CD14-positive monocyte (primary cell): ENCODE measurements at places on chromosomes 2 and 18. TPM values are rescaled to one million over a fixed set of nuclear protein-coding genes. Genes with fewer than 3 reads are reported as not detected.
A peak's percentile ranks its signal among the peaks of the same experiment; 100 is the strongest.

- peak; percentile 37 for DNase-seq
Measured at GRCh38 chr18:46040747-46041104, 31.3 kb downstream of the PSTPIP2 start.

The NR4A2 gene
- 21.6 TPM for polyA plus RNA-seq

DNA sequence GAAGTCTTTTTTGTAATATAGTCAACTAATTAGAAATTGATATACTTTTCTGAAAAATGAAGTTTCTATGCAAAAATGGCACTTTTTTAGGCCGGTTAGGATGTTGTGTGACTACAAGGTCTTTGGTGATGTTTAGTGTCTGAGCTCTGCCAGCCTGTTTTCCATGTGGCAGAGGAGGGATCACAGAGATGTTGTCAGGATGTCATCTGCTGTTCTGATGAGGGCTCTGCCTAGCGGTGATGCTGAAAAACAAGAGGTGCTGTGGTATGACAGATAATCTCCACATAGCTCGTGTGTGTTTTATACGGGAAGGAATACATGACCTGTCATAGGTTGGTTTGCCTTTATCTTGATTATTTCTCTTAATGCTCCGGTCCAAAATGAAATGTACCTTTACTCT lies 12.0 kb upstream of the IAH1 start:
- no peak for DNase-seq

The CAD gene
- polyA plus RNA-seq, result 0.71 TPM

DNA sequence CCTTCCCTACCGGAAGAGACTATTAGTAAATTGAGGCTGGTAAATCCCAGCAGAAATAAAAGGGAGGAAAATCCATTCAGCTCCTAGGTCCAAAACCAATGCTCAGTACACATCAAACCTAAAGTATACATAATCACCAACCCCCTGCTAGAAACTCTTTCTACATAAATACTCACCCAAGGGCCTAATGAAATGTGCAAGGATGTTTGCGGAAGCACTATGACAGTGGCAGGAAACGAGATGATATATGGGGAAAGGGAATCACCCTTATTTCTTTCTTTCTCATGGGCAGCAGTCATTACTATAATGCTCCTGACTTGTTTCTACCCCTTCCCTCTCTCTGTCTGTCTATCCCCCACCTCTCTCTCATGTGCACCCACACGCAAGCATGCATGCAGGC lies 1.3 kb upstream of the SCTR start:
- no peak for DNase-seq

DNA sequence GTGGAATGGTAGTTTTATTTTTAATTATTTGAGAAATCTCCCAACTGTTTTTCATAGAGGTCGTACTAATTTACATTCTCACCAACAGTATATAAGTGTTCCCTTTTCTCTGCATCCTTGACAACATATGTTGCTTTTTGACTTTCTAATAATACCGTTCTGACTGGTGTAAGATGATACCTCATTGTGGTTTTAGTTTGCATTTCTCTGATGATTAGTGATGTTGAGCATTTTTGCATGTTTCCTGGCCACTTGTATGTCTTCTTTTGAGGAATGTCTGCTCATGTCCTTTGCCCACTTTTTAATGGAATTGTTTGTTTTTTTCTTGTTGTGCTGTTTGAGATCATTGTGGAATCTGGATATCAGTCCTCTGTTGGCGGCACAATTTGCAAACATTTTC lies 242.5 kb downstream of the ZNF521 start:
- DNase-seq, result no peak

DNA sequence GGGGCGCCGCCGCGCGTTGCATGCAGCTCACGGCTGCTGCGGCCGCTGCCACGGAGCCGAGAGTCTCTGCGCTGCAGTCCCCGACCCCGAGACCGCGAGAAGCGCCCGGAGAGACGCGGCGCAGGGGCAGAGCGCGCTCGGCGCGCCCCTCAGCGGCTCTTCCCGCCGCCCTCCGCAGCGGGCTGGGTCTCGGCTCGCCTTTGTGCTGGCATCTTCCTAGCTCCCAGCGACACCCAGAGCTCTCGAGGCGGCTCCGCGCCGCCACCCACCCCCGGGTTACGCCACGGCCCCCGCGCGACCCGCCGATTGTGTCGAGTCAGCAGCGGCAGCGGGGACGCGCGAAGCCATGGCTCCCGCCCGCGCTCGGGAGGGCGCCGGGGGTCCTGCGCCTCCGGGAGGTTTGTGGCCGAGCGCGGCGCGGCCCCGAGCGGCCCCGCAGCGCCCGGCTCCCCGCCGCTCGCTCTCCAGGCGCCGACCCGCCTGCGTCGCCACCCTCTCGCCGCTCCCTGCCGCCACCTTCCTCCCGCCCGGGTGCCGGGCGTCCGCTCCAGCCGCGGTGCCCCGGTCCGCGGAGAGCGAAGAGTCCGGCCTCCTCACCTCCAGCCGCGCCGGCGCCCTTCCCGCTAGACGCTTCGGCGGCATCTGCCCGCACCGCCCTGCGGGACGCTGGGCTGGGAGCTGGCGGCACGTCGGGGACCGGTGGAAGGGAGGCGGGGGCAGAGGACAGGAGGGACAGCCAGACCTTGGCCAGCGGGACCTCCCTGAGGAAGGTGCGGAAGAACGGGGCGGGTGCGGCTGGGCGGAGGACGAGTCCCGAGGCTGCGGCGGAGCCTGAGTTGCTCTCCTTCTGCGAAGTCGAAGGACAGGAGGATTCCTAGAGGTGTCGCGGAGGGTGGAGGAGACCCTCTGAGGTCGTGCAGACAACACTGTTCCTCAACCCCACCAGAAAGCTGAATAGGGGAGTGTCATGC lies 46.3 kb upstream of the CCDC150 start:
- no peak for DNase-seq

DNA sequence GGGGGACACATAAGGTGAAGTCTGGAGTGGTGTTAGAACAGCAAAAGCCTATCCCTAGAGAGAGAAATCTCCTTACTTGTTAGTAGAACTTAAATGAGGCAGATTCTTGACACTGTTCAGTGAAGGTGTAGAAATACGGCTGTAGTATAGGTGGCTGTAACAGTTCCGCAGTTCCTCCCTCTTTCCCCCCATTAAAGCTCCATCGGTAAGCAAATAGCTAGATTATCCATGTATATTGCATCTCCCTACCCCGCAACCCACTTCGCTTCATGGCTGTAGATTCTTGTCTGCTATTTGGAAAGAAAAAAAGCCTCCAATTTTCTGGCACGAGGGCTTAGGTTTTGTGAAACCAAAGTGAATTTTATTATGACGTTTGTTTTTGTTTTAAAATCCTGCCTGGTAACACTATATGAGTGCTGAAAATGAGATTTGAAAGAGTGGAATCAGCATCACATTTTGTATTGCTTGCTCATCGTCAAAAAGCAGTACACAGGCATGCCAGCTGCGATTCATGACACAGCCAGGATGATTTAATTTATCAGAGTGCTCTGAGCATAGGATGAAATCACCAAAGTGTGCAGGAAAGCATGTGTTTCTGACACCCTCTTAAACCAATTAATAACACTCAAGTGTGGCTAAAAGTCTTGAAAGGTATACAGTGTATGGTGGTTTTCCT lies 1.4 kb downstream of the FAM171B start:
- DNase-seq, result no peak

GRCh38 chr2:234650911-234651310 lies 154.0 kb upstream of the ARL4C start:
- no peak for DNase-seq

- DNase-seq, result no peak
Measured at GRCh38 chr18:48843162-48843561, 107.6 kb downstream of the SMAD7 start.

DNA sequence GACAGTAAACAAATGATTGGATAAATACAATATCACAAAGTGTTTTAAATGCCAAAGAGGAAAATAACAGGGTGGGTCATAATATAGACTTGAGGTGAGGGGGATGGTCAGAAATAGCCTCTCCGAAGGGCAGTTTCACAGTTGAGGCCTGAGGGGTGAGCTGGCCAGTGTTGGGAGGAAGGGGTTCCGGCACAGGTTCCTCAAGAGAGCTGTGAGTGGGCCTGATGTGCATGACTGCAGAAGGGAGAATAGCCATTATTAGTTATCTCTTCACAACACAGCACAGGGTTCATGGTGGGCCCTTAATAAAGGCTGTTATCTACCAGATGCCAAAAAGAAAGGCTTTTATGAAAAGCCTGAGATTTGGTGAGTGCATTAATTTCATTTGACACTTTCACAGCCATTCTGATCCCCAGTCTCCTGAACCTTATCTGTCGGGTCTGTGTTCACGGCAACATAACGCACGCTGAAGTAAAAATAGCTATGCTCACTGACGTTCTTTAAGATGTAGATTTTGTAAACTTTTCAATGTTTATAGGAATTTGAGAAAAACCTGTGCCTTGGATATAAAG lies 39.6 kb downstream of the POLR1A start:
- DNase-seq, result no peak

- no peak for DNase-seq
Measured at GRCh38 chr2:204027091-204027490, 90.5 kb downstream of the ICOS start.

DNA sequence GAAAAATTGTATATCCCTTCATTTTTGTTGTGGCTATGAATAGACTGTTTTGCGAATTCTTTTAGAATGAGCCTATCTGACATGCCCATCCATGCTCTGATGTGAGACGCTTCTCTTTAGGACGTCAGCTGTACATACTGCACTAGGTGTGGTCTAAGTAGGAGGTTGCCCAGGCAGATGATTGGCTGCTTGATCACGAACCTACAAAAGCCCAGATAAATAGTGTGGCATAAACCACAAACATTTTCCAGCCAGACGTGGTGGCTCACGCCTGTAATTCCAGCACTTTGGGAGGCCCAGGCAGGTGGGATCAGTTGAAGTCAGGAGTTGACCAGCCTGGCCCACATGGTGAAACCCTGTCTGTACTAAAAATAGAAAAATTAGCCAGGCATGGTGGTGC lies 251.8 kb downstream of the AGAP1 start:
- DNase-seq, result no peak

GRCh38 chr2:37005118-37005868 lies 39.0 kb upstream of the STRN start:
- no peak for DNase-seq

The DCC gene
- not detected in 2 replicates for polyA plus RNA-seq

GRCh38 chr2:223619486-223620129 lies 17.4 kb upstream of the SCG2 start:
- DNase-seq, result no peak

The SNED1 gene
- 0.02 TPM for polyA plus RNA-seq

The NEMP2 gene
- 2.5 TPM for polyA plus RNA-seq

The ELOA2 gene
- polyA plus RNA-seq, result not detected in 2 replicates

DNA sequence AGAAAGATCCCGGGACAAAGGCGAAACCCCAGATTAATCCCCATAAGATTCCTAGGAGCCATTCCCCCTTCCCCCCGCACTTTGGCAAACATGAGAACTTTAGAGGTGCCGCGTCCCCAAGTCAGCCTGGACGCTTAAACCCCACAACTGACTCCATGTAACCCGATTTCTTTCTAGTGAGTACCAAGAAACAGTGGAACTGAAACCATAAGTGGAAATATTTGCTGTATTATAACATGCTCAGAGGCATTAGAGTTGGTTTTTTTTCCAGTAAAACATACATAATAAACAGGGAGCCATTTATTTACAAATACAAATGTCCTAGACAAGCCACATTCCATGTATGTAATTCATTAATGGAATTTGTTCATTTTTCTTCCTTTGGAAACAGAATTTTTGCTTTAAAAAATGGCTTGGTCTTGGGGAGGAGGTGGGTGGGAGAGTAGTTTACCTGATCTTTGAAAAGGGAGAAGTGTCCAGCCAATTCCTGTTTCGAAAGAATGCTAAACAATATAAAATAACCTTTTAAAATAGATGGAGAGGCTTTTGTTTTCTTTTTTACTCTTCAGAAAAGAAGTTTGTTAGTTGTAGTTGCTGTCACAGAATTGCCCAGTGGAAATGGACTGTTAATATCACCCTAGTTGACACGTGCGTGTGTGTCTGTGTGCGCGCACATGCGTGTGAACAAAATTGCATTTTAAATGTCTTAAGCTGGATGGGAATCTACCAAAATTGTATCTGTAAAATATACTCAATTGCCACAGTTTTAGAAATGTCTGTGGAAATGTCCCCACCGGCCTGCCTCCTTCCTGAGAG lies 10.6 kb downstream of the POU3F3 start:
- no peak for DNase-seq

DNA sequence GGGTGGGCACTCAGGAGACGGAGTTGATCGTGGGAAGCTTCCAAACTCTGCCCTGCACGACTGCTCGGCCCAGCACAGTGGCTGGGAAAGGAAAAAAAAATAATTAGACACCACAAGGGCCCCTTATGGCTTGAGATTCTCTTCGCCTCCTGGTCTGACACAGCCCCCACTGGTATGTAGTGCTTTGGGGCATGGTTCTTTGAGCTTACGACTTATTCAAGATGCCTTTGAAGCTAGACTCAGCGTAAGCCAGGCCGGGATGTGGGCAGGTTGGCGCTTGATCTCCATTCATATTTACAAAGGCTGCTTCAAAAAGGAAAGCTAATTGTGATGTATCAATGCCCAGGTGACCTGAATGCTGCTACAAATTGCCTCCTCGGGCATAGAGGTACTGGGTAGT lies 50.5 kb downstream of the CXCR4 start:
- no peak for DNase-seq

GRCh38 chr2:186427970-186428369 lies 58.1 kb upstream of the ZC3H15 start:
- DNase-seq, result no peak

DNA sequence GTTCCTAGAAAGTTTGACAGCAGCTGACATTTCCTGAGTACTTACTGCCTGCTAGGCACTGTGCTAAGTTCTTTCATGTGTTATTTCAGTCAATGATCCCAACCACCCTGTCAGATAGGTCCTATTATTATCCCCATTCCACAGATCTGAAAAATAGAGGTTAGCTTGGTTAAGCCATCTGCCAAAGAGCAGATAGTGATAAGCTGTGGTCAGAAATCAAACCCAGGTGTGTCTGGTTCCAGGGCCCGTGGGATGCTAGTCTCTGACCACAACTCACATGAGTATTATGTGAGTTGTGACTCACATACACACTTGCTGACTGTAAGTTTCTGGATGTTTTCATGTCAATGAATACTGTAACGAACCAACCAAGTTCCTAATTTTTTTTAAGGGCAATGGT lies 132.0 kb upstream of the APCDD1 start:
- DNase-seq, result no peak

- DNase-seq, result no peak
Measured at GRCh38 chr2:19104503-19104902, 253.9 kb downstream of the OSR1 start.

The MOGAT1 gene
- polyA plus RNA-seq, result not detected

GRCh38 chr2:139296672-139297209 lies 516.6 kb upstream of the NXPH2 start:
- DNase-seq, result no peak

DNA sequence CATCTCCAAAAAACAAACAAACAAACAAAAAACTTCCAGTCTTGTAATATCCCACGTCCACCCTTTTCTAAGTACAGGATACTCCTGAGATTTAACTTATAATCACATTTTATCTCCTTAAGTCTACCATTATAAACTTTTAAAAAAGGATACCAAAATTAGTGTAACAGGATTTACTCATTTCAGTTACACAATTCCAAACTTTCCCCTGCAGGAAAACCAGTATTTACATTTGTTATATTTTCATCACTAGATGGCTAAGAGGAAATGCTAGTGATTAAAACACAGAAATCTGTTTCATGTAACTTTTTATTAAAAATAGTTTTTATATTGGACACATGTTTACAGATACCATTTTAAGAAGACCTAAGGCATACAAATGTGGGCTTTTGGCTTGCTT lies 27.5 kb downstream of the CFAP36 start:
- DNase-seq, result no peak
